ENCODE measurements at places on chromosomes 5 and 9.

DNA sequence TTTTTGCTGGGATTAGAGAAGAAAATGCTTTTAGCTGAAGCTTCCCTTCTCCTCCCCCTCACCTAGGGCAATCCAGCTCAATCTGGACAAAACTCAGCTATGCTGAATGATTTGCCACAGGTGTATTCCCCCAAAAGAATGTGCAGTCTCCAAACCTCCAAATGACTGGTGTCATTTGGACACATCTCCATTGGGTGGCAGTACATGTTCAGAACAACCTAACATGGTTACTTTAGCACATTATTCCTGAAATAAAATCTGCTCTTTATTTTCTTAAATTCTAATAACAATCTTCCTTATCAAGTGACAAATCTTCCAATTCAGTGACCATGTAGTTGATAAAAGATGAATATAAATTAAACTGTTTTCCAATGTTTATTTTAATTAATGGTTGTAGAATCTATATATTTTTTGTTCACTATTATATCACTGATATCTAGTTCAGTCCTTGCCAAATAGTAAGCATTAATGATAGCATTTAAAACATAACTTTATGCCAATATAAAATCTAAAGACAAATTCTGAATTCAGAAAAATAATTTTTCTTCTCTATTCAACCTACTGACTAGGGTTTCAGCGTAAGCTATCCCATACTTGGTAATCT is 61.3 kb upstream of the MOCS2 start:
- DNase-seq, result peak; percentile 43

- DNase-seq, result peak; percentile 99
These were observed 18.2 kb downstream of the SLC22A5 start for GRCh38 chr5:132387640-132388117.

DNA sequence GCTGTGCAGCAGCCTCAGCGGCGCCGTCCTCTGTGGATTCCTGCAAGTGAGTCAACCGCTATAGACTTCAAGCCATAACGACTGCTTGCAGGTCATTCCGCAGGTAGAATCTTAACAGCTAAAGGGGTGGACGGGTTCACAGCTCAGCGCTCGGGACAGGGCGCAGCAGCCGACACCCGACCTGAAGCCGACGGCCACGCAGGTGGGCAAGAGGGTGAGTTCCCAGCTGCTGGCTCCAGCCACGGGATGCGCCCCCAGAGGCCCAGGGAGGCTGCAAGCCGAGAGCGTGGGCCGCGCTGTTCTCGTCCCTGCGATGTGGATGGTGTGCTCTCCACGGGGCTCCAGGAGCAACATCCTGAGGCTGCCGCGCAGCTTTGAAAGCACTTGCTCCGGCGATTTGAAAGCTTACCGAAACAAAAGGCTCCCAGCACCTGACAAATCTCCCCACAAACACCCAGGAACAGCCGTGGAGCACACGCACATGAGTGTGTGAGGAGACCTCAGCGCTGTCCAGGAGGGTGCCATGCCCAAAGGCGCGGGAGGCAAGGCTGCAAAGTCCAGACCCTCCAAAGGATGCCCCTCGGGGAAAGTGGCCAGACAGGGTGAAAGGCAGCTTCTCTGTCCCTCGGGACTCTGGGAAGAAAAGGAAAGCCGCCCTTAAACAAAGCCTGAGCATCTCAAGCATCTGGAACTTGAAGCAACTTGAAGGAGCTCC is 48.7 kb downstream of the EXD3 start:
- no peak for DNase-seq

DNA sequence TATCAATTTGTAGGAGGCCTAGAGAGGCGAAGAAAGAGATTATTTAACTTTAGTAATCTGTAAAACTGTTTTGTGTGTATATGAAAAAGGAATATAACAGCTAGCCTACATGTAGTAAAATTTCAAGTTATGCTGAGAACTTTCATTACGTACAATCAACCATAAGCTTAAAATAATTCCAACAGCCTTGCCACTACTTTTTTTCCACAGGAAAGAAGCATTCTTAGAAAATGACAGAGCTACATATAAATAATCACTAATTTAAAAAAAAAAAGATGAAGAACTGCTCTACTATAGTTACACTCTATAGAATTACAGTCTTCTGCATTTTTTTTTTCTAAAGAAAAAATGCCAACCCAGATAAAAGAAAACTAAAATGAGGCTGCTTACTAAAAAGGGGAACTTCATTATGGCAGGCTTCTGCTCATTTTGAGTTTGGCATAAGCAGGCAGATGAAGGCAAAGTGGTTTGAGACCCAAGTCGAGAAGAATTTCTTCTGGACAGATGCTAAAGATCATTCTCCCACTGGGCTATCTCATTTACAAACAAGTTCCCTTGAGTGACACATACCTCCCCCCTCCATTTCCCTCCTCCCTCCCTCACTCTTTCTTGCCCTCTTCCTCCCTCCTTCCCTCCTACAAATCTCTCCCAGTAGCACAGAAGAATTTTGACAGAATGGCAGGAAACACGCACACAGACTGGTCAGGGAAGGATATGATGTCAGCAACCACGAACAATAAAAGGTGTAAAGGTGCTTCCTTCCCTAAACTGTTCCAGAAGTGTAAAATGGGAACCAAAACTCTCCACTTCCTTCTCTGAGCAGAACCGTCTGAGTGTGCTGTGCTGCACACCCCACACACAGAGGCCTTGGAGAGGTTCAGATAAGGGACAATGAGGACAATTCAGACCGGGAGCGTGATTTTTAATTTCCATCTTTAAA is 56.1 kb downstream of the MEF2C start:
- peak; percentile 79 for DNase-seq

GRCh38 chr9:122125158-122125508 is 32.0 kb upstream of the TTLL11 start:
- DNase-seq, result peak; percentile 76

DNA sequence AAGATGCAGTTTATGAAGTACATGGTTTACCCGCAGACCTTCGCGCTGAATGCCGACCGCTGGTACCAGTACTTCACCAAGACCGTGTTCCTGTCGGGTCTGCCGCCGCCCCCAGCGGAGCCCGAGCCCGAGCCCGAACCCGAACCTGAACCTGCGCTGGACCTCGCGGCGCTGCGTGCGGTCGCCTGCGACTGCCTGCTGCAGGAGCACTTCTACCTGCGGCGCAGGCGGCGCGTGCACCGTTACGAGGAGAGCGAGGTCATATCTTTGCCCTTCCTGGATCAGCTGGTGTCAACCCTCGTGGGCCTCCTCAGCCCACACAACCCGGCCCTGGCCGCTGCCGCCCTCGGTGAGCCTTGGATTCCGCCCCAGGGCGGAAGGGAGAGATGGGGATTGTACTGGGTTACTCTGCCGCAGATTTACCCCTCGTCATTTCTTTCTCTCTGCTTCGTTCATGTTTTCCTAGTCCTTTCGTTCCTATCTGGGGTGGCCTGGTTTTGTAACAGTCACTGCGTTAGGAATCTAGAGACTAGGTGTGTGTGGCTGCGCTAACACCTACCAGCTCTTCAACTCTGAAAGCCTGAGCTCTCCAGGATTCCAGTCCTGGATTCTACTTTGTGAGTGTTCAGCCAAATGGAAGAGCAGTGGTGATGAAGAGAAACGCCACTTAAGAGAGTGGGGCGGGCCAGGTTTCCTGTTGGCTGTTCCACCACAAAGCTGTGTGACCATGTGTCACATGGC is 638 bp downstream of the MRPS30 start:
- peak; percentile 78 for DNase-seq

- DNase-seq, result no peak
These were observed 22.4 kb downstream of the SLC9A3 start for GRCh38 chr5:501831-502184.

- no peak for DNase-seq
These were observed 59.7 kb downstream of the OSMR start for GRCh38 chr5:38905516-38905915.

- no peak for DNase-seq
These were observed 41.6 kb downstream of the TRIO start for GRCh38 chr5:14184725-14185124.

DNA sequence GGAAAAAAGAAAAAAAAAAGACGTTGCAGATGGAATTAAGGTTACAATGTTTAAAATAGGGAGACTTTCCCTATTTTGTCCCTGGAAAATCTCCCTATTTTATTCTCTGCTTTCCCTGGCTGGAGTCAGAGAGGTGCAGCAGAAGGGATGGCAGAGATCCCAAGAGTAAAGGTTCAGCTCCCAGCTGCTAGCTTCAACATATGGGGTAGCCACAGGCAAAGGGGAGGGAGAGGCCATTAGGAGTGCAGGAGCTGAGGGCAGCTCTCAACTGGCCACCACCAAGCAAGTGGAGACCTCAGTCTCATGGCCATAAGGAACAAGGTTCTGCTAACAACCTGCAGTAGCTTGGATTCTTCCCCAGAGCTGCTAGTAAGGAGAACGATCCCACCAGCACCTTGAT is 367.0 kb upstream of the DAP start:
- no peak for DNase-seq

DNA sequence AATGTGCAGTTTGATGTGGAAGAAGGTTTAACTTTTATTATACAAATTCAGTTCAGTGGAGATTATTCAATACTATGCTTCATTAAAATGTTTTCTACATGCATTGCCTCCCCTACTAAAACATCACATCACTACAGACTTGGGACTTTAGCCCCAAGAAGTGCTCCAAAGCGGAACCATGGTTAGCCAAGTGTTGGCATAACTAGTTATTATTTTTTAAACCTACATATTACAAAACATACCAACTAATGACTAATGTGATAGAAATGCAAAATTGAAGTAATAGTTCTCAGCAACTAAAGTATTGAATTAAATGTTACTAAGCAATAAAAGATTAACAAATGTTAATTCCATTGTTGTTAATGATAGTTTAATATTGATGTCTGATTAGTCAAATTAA is 74.5 kb downstream of the XRCC4 start:
- DNase-seq, result peak; percentile 53
